CD14-positive monocyte (primary cell): ENCODE measurements at places on chromosomes 13 and 19.

- no peak for DNase-seq
Observed at GRCh38 chr13:92609376-92609775, 617.2 kb upstream of the GPC6 start.

DNA sequence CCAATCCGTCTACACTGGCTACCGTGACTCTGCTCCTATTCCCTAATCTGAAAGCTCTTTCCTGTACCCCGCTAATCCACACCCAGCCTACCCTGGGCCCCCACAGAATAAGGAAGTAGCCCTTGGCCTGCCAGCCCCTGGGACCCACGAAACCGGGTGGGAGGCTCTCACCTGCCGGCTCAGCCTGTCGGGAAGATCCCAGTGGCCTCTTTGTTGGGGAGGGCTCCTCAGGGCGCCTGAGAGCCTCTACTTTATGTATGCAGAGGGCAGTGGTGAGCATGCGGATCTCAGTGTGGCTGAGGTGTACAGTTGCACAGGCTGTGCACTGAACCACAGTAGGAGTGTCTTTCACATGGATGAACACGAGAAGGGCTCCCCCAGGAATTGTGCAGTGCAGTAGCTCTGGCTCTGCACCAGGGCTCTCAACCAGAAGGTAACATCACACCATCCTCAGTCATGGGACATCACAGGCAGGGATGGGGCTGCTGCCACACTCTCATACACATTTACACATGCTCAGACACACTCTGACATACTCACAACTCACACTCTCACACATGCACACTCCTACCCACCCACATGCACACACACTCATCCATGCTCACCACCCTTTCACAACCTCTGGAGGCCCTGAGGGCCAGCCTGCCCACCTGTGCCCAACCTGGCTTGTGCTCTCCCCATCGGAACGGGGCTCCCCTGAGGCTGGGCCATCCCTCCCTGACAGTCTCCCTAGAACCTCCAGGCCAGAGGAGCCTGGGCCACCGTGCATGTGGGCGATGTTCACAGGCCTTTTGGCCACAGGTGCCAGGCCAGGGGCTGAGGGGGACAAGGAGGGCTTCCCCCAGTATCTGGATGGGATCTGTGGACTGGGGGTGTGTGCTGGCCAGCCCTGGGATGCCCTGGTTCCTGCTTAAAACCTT, 135.0 kb downstream of the URI1 start:
- DNase-seq = no peak

GRCh38 chr19:38134540-38135149, 89.4 kb downstream of the DPF1 start:
- peak; percentile 8 for DNase-seq

GRCh38 chr19:439167-439900, 21.5 kb downstream of the SHC2 start:
- no peak for DNase-seq

GRCh38 chr13:76512721-76513145, 373.5 kb downstream of the KCTD12 start:
- DNase-seq = no peak

DNA sequence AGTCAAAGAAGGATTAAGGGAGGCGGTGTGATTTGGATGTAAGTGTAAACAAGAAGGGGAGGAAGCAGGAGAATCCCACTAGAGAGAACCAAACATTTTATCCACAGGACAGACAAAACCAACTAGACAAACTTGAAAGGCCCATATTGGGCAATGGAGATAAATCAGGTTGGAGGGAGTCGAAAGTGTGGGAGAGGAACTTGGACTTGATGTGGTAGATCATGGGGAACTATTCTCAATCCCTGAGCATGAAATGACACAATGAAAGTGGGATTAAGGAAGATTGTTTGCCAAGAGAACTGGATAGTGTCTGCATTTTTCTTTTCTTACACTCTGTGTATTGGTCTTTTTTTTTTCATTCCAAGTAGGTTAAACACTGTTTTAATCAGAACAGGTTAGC, 17.9 kb downstream of the GPR183 start:
- DNase-seq = peak; percentile 69

DNA sequence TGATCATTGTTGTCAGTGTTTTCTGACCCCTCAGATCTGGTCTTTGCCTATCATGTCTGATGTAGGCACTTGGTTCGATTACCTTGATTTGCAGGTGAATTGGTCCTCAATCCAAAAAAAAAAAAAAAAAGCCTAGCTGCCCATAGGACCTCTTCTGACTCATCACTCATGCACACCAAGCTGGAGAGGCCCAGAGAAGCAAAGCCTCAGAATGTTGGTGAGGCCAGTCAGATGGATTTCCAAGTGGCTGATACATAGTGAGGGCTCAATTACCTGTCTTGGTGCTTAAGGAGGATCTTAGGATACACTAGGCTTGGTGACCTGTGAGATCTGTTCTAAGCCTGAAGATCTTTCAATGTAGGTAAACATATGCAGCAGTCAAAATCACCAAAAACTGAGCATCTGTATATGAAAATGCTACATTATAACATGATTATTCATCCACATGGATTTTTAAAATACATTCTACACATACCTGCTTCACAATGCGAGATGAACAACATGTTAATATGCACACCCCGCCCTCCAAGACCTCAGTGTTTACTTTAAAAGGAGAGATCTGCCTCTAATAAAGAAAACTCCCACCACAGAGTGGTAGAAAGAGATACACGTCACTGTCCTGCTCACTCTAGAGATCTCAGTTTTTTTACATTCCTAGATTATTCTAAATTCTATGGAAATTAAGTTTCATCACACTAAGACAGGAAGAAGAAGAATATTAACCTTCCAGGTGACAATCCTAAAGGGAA, 79.9 kb upstream of the RAP2A start:
- no peak for DNase-seq

DNA sequence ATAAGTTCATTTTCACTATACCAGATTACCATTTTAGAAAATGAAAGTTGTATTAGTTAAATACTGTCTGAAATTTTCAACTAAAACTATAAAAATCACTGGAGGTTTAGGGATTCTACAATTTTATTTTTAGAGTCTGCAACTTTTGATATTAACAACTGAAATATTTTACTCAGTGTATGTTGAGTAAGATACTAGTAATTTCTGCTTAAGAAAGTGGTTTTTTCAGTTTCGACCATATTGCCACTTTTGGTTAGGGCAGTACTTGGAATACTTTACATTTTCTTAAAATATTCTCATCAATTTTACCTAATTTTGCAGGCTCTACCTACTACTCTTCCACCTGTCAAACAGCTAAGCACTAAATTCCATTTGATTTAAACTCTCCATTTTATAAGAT, 59.6 kb downstream of the KCNRG start:
- DNase-seq = no peak

DNA sequence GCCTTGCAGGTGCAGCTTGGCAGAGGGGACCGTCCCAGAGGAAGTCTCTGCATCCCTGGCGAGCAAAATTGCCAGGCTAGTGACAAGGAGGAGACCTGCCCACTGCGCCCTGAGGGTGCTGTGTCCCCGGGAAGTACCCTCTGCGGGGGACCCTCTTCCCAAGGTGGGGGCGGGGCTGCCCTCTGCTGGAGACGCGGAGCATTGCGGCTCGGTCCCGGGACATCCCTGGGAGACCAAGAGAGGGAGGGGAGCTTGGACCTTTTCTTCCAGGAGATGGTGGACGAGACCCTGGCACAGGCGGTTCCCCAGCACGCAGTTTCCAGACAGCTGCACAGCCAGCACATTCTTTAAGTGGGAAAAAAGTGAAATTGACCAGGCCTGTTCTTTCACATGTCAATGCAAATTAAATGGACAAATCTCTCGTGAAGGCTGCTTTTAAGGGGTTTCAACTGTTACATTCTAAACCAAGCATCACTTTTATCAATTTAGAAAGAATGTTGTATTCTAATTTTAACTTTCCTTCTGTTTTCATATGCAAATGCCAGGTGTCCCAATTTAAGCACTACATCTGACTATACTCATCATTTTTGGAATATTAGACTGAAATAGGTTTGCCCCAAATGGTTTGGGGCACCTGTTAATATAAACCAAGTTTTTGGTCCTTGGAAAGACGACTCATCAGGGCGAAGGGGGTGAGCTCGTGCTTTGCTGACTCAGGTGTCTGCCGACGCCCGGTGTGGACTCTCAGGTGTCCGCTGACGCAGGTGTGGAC, 60.7 kb downstream of the MCF2L start:
- DNase-seq = no peak

GRCh38 chr19:51417810-51418157, 342 bp upstream of the SIGLEC10 start:
- no peak for DNase-seq

DNA sequence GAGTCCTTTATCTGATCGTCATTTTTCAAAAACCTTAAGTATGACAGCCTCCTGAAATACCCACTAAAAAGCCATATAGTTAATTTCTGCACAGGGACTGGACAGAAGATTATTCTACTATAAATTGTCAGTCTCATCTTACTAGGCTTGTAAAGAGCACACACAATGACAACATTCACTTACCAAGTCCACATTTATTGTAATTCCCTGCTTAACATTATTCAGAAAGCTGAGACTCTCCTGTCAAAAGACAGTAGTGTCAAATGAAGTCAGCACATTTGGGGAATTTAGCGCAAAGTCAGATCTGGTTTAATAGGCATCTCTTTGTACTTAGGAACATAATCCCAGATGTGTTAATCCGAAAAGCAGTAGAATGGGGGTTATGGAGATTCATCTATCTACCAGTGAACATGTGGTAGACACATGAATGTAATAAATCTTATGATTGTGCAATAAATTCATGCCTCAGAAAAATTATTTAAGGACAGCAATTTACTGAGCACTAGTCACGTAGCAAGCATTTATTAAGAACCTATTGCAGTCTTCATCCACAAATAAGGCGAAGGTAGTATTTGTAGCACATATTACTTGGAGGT, 224.6 kb upstream of the GPC6 start:
- DNase-seq = no peak

GRCh38 chr13:98576200-98576945, 534 bp downstream of the STK24 start:
- DNase-seq = no peak

DNA sequence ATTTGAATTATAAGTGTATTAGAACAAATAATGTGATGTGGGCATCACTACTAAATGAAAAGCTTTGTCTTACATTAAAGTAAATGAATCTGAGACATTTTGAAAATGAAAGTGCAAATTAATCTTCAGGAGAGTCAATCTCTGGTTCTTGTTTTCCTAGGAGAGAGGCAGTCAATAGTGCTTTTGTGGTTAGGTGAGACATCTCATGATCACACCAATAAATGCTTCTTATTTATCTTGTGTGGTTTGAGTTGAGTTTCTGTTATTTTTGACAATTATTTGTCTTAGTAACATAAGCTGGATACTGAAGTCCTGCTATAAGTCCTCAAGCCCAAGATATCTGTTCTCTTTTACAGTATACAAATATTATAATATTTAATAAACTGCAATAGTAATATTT, 1378.0 kb upstream of the PCDH9 start:
- no peak for DNase-seq

DNA sequence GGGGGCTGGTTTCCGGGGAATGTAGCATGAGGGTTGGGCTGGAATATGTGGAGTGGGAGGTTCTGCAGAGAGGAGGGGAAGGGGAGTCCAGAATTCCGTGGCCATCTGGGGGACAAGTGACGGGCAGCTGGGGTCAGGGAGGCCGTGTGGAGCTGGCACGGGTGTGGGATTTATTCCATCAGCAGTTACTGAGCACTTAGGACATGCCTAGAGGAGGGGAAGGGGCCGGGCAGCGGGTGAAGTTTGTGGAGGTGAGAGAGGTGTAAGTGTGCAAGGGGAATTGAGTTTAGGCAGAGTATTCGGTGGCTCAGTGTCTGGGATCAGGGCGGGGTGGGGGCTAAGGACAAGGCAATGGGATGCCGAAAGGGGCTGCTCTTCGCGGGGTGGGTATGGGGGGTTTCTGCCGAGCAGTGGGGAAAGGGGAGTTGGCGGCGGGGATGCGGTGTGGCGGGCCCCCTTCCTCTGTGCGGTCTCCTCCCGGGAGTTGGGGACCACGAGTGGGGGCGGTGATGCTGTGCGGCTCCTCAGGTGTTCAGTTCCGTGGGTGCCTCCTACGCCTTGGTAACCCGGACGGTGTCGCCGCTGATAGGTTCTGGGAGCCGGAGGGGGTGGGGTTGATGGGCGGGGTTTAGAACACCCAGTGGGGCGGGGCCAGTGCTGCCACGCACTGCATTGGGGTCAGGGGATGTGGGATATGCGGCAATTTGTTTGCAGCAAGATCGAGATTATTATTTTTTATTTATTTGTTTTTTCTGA, 5.4 kb downstream of the CCDC61 start:
- DNase-seq = peak; percentile 9

DNA sequence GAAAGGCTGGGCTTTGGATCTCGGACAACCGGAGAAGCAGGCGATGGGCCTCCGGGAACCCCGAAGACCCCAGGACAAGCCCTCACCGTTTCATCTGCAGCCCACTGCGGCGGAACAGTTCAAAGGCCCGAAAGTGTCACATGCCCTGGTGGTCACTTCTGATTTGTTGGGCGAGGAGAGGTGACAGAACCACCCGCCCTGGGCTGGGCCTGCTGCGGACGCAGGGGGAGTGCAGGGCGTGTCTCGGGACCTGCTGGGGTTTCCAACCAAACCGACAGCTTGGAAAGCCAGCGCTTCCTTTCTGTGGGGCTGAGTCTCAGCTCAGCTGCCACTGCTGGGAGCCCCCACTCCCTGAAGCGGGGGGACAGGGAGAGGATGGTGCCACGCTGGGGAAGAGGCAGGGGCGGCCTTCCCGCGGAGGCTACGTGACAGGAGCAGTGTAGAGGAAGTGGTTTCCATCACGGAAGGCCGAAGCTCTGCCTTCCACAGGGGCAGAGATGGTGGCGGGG, 22.8 kb upstream of the ZBTB7A start:
- peak; percentile 77 for DNase-seq

GRCh38 chr19:40190891-40191835, at the start of gene MAP3K10:
MAP3K10 (plus strand) TSS chr19:40191426; CDS start chr19:40192032, 606 bp downstream.
- DNase-seq = peak; percentile 59

GRCh38 chr13:58488251-58488650, 856.7 kb downstream of the PCDH17 start:
- DNase-seq = no peak

- no peak for DNase-seq
Observed at GRCh38 chr19:46579361-46579879, 21.7 kb upstream of the CALM3 start.

DNA sequence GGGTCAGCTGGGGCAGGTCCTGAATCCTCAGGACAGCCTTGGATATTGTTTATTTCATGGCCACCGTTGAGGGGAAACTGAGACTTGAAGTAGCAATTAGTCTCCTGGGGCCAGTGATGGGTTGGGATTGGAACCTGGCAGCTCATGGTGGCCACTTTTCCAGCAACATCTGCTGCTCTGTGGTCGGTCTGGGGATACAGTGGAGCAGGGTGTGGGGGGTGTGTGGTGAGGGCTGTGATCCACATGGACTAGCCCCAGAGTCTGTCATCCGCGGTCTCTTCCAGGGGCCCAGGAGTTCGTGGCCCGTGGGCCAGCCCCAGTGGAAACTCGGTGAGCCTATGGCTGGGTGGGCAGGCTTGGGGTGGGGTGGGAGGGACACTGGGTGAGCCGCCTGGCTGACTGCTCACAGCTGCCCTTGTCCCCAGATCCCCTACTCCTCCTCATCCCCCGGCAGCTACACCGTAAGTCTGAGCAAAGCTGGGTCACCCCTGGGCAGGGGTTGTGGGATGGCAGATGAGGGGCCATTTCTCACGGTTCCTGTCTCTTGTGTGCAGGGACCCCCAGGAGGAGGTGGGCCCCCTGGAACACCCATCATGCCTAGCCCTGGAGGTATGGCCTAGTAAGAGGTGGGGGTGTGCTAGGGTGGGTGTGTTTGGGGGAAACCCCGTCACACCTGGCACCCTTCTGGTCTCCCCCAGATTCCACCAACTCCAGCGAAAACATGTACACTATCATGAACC, 5.5 kb downstream of the ISYNA1 start:
- DNase-seq = no peak
